ENCODE measurements at places on chromosomes 7 and 10.

- peak; percentile 43 for DNase-seq
Measured at GRCh38 chr10:118241229-118242137, 100.6 kb downstream of the FAM204A start.

DNA sequence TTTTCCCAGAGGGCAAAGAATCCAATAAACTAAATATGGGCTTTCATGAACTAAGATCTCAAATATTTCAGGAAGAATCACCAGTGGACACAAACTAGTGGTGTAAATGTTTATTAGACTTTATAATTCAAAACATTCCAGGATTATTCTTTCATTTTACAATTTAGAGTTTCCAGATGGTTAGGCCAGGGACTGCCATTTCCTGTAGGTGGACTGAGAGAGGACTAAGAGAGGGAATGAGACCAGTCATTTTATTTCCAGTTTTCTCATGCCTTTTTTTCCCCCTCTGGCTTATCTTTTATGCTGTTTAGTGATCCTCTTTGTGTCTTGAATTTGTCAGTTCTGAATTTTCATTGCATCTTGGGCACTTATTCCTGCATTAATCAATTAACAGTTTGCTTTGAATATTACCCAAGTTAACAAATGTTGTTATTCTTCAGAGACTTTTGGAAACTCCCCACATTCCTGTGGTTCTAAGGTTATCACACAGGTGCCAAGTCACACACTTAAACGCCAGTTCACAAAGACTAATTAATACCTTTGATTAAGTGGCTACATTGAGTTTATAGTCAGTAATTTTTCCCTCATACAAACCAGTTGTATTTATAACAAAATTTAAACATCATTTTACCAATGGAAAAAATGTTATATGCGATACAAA is 12.3 kb downstream of the CISD1 start:
- DNase-seq = no peak

DNA sequence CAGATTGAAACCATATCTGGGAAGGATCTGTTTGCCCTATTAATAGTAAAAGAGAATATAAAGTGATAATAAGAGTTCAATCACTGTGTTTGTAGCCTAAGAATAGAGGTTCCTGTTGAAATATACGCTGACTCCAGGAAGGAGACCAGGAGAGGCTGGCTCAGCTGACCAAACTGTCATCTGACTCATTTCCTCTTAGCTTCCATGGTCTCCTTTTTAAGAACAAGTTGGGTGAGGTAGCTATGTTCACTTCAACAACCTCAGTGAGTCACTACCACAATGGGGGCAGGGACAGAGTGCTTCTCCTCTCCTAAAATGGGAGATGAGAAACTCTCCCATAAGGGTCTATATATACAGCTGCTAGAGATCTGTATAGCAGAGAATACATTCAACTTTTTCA is 543.3 kb downstream of the CALN1 start:
- no peak for DNase-seq

DNA sequence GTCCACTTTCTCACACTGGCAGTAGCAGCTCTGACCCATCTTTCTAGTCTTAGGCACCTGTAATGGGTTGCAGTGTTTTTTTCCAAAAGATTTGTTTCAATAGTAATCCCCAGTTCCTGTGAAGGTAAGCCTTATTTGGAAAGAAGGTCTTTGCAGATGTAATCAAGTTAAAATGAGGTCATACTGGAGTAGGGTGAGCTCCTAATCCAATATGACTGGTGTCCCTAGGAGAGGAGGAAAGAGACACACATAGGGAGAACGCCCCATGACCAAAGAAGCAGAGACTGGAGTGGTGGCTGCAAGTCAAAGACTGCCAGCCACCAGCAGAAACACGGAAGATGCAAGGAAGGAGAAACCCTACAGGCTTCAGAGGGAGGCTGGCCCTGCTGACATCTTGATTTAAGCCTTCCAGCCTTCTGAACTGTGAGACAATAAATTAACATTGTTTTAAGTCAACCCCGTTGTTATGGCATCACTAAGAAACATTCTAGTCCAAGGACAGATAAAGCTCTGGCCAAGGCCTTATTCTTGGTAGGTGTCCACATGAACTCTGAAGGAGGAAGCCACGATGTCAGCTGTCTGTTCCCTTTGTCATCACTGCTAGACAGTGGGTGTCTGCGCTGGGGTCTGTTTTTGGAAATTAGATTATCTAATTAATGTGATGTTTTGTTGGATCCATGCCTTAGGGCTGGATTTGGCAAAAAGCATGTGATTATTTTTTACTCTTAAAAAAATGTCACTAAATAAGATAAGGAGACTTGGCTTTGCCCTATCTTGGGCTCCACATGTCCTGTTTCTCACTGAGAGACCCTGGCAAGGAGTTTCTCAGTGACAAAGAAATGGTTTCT is 214.9 kb downstream of the KCNMA1 start:
- peak; percentile 30 for DNase-seq

DNA sequence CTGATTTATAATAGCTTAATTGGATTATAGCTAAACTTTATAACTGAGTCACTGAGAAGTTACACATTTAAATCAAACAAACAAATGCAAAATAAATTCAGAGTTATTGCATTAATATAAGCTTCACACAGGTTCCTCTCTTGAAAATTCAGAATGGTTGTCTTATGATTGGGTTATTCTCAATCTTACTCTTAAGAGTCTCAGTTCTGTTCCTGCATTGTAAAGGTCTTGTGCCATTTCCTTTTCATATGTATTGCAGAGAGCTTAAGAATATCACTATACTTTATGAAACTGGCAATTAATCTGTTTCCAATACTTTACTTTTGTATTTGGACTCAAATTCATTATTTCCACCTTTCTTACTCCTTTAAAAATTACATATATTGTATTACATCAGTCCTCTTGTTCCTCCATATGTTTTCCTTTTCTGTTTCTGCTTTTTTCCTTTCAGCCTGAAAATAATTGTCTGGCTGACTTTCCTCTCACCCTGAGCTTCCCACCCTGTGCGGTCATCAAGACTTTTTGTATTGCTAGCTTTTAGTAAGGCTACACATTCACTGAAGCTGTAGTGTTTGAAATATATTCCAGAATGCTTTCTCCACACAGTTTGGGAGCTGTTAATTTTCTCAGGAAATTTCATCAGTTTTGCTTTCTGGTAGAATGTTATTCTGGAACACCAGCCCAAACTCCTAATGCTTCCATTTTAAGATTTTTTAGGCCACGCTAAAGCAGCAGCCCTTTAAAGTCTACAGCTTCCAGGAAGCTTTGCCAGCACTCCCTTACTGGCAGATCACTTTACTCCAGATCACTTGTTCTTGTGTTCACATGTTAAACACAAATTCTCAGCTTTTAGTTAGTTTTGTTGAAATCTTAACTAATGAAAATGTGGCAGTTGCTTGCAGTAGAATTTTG is 139.4 kb downstream of the KCND2 start:
- no peak for DNase-seq

- no peak for DNase-seq
Measured at GRCh38 chr7:158950914-158951635, 94.7 kb downstream of the DYNC2I1 start.

GRCh38 chr7:48992816-48993215 is 68.5 kb downstream of the CDC14C start:
- no peak for DNase-seq

DNA sequence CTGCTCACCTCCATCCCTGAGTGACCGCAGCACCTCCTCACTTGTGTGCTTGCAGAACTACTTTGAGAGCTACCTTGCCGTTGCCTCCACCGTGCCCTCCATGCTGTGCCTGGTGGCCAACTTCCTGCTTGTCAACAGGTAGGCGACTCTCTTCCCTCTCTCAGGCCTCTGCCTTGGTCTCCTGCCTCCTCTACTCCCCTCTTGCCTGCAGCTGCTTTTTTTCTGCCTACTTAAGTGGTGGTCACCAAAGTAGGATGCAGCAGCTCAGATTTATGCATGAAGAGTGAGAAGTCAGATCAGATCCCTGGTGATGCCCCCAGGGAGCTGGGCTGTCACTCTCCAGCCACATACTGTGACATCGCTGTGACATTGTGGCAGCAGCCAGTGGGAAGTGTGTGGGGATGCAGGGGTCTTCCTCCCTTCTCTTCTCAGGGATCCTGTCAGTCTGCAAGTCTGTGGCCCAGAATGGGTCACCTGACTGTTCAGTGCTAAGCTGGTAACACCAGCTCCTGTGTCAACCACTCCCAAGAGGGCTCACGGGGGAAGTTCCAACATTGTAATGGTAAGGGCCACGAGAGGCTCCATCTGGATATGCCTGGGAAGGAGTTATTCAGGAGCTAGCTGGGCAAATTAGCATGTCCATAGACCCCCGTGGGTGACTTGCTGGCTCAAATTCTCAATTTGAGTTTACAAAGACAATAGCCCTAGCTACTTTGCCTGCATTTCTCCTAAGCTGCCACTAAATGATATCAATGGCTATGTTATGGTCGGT is 25.3 kb downstream of the SLC29A3 start:
- no peak for DNase-seq

GRCh38 chr7:139762886-139763285 is 14.9 kb downstream of the HIPK2 start:
- peak; percentile 27 for DNase-seq

DNA sequence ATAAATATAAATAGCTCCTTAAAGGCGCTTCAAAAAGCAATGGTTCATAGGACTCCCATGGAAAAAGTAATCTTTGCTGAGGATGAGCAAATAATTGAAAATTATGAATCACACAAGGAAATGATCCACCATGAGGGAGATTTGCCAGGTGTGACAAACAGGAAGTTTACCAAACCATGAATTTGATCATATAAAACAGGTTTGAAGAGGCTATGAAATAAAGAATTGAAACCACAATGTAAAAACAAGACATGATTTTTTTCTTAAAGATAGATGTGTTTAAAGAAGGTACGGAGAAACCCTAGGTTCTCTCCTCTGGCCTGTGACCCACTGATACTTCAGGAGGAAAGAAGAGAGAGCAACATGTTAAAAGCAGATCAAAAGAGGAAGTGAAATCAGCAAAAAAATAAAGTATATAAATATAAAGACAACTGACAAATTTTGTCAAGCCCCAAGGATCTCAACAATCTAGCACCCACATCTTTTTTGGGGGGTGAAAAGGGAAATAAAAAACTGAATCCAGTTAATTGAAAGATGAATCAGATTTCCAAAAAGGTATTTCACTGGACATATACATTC is 111.3 kb upstream of the ASAH2 start:
- DNase-seq = no peak

GRCh38 chr7:74013539-74014272 is 14.3 kb upstream of the ELN start:
- DNase-seq = no peak

DNA sequence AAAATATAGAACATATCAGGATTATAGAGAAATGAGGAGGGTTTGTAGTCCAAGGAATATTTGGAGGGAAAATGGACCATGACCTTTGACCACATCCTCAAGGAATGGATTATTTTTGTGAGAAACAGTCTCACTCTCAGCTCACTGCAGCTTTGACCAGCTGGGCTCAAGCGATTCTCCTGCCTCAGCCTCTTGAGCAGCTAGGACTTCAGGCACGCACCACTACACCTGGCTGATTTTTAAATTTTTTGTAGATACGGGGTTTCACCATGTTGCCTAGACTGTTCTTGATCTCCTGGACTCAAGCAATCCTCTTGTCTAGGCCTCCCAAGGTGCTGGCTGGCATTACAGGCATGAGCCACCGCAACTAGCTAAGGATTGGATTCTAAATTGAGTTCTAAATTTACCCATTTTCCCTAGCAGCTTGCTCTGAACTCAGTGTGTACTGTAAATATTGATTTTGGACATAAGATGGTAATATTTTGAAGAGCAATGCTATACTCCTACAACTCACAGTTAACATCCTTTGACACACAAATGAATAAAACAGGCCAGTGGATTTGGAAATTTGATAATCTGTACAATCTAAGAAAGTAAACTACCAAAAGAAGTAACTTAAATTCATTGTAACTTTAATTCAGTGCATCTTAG is 73.8 kb downstream of the TET1 start:
- DNase-seq = no peak

- DNase-seq = no peak
Measured at GRCh38 chr7:104964626-104965236, 49.3 kb upstream of the KMT2E start.

GRCh38 chr7:54780490-54780889 is 21.5 kb upstream of the SEC61G start:
- DNase-seq = no peak

- no peak for DNase-seq
Measured at GRCh38 chr7:138001529-138002095, at the start of gene CREB3L2. TSS of gene CREB3L2 (minus strand) at chr7:138002086. CDS start at chr7:138001705, 381 bp downstream.

DNA sequence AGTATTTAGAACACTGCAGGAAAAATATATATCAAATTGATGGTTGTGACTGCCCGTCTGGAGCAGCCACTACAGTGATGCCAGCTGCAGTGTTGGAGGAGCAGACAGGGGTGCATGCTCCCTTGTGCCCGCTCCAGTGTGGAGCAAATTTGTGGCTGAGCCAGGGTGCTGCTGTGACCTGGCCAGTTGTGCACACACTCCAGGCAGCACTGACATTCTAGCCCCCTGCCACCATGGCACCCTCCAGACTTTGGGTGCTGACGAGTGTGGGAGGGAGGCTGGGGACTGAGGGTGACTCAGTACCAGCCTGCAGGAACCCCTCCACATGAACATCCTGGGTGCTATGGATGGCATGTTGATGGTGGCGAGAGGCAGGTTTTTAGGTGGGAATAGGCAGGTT is 160.0 kb upstream of the PCDH15 start:
- no peak for DNase-seq

- DNase-seq = no peak
Measured at GRCh38 chr10:124287071-124287685, 131.5 kb downstream of the OAT start.

GRCh38 chr7:95476904-95477594 is 8.7 kb upstream of the ASB4 start:
- DNase-seq = peak; percentile 8

- DNase-seq = no peak
Measured at GRCh38 chr10:13651969-13652720, 65.4 kb downstream of the PRPF18 start.

DNA sequence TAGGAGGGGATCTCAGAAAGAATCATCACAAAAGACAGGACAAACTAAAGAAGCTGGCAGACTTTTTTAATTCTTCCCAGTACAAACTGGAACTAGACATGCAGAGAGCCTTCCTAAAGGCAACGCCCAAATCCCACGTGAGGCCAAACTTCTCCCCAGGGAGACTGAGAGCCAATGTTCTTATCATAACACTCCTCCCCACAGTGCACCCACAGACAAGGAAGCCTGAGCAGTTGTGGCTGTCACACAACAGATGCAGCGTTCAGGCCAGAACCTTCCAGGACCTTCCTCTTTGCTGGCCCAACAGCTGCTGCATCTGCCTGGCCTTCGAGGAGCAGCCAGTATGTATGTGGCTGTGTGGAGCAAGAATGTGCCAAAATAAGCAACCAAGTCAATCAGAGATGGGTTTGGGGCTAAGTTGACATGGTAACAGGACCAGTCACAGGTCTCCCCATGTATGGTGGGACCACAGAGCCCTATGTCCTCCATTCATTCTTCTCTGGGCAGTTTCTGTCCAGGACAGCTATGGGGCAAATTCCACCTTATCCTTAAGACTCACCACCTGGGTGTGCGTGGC is 34.9 kb downstream of the SRPK2 start:
- no peak for DNase-seq
